ENCODE measurements at places on chromosomes 6 and 20. TPM values are rescaled to one million over a fixed set of nuclear protein-coding genes. Genes with fewer than 3 reads are reported as not detected.

- H3K4me3 ChIP-seq = no peak overlapping the region
- H3K4me1 ChIP-seq = no peaks in the 10 kb centered on the region
- no peak for DNase-seq
- H3K36me3 ChIP-seq = no peaks in the 10 kb centered on the region
- H3K27me3 ChIP-seq = peaks cover 13% of the 10 kb centered on the region
These were observed 68.8 kb downstream of the PFDN4 start for GRCh38 chr20:54276577-54277169.

GRCh38 chr20:44914924-44915323 is 5.1 kb downstream of the PABPC1L start:
- no peaks in the 10 kb centered on the region for H3K27me3 ChIP-seq
- no peak overlapping the region for H3K4me3 ChIP-seq
- peak; percentile 29 for DNase-seq
- H3K27ac ChIP-seq = peak overlapping the region; percentile 34
- H3K36me3 ChIP-seq = peaks cover 46% of the 10 kb centered on the region
- H3K4me1 ChIP-seq = peaks cover 28% of the 10 kb centered on the region

- H3K27ac ChIP-seq = peak overlapping the region; percentile 72
- peaks cover 79% of the 10 kb centered on the region for H3K36me3 ChIP-seq
- DNase-seq = no peak
- no peaks in the 10 kb centered on the region for H3K27me3 ChIP-seq
- H3K4me1 ChIP-seq = peaks cover 91% of the 10 kb centered on the region
- no peak overlapping the region for H3K4me3 ChIP-seq
These were observed 130.1 kb upstream of the NEDD9 start for GRCh38 chr6:11362564-11362963.

- no peak overlapping the region for H3K27ac ChIP-seq
- H3K36me3 ChIP-seq = no peaks in the 10 kb centered on the region
- no peak overlapping the region for H3K4me3 ChIP-seq
- DNase-seq = no peak
- no peaks in the 10 kb centered on the region for H3K4me1 ChIP-seq
These were observed 629.7 kb upstream of the IMPG1 start for GRCh38 chr6:76702187-76702586.

DNA sequence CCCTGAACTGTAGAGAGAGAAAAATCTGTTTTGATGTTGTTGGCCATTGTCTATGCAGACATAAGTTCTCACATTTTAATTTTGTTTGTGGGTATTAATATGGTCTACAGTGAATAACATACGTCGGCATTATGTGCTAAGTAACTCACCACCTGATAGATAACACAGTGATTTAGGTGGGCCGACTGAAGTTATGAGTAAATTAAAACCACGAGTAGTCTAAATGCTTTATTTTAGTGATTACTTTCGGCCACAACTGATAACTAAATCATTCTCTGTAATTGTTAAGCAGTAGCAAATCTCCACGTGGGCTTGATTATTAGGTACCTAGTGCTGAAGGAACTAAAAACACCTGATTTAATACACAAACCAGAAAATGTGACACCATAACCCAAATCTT is 1.1 kb downstream of the DOP1A start:
- H3K36me3 ChIP-seq = no peaks in the 10 kb centered on the region
- peak overlapping the region; percentile 86 for H3K27ac ChIP-seq
- H3K4me3 ChIP-seq = peak overlapping the region; percentile 90
- DNase-seq = no peak
- H3K27me3 ChIP-seq = no peaks in the 10 kb centered on the region

RARS2 gene
- total RNA-seq = 17.4 TPM

FGD2 gene
- 1.6 TPM for total RNA-seq

DNA sequence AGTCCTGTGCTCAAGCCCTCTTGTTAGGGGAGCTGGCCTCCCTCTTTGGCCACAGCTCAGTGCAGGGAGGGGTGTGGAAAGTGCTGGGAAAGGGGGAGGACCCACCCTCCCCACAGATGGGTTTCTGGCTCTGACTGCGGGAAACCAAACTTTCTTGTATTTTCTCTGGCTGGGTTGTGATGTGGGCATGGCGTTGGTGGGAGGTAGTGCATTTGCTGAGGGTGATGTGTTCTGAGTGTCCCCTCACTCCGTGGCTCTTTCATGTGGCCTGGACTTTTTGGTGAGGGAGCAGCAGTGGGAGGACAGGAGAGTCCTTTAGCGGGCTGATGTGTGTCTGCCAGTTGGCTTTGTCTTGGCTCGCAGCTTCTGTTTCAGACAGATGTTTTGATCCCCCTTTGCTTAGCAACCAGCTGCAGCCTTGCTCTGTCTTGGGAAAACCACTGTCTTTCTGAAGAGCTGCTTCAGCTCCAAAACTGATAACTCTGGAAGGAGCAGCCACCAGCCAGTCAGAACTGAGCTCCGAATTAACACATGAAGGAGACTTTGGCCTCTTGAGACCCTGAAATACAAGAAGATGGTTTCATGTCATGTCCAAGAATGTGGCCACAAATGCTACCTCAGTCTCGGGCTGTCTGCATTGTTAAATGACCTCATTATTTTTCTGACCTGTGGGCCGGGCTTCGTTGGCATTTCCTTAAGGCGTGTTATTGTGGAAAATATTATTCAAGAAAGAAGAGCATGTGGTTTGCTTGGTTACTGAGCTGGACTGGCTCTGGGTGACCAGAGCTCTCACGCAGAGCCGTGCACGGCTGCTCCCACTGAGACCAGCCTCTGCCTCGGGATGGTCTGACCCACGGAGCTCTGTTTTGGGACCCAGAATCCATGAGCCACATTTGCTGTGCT is 21.5 kb downstream of the SYNJ2 start:
- no peak overlapping the region for H3K4me3 ChIP-seq
- peak overlapping the region; percentile 64 for H3K27ac ChIP-seq
- H3K4me1 ChIP-seq = peaks cover 43% of the 10 kb centered on the region
- H3K27me3 ChIP-seq = no peaks in the 10 kb centered on the region

- no peak overlapping the region for H3K27ac ChIP-seq
- H3K4me1 ChIP-seq = no peaks in the 10 kb centered on the region
- H3K27me3 ChIP-seq = no peaks in the 10 kb centered on the region
- no peaks in the 10 kb centered on the region for H3K36me3 ChIP-seq
- no peak overlapping the region for H3K4me3 ChIP-seq
These were observed 327.7 kb upstream of the MANEA start for GRCh38 chr6:95249661-95250060.

DNA sequence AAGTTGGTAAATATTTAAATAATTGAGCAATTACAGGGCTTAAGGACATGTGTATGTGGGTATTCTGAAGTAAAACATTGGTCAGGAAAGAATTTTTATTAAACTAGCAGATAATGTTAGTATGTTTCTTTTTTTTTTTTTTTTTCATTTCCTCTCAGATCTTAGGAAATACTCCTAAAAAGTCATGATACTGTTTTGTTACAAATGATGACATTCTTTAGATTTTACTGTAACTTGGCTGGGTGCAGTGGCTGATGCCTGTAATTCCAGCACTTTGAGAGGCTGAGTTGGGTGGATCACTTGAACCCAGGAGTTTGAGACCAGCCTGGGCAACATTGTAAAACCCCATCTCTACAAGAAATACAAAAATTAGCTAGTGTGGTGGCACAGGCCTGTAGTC is 41.5 kb downstream of the CDC40 start:
- no peak for DNase-seq
- H3K4me3 ChIP-seq = no peak overlapping the region
- no peak overlapping the region for H3K27ac ChIP-seq
- H3K4me1 ChIP-seq = peaks cover 6% of the 10 kb centered on the region
- H3K27me3 ChIP-seq = no peaks in the 10 kb centered on the region

OXT gene
- not detected for total RNA-seq

DNA sequence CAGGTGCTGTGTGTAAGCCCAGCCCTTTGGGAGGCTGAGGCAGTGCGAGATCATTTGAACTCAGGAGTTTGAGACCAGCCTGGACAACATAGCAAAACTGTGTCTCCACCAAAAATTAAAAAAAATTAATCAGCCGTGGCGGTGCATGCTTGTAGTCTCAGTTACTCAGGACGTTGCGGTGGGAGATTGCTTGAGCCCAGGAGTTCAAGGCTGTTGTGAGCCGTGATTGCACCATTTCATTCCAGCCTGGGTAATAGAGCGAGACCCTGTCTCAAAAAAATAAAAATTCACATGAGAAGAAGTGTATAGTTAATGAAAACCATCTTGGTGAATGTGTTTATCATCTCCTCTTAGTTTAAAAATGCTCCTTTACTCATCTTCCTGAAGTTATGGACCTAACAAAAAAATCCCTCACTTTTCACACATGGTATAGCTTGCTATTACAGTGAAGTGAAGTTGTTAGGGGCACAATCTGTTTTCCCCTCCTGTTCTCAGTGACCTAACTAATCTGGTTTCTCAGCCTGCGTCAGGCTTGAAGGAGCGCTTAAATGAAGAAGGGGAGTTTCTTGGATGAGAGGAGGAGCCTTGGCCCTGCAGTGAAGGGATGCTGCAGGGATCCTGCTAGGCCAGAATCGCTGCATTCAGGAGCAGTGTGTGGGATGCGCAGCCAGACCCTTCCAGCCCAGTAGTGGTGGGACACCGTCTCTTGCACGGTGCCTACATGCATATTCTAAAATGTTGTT is 45.3 kb downstream of the JARID2 start:
- no peak for DNase-seq
- peaks cover 39% of the 10 kb centered on the region for H3K36me3 ChIP-seq
- H3K4me3 ChIP-seq = no peak overlapping the region
- H3K4me1 ChIP-seq = peaks cover 66% of the 10 kb centered on the region
- no peaks in the 10 kb centered on the region for H3K27me3 ChIP-seq
- H3K27ac ChIP-seq = peak overlapping the region; percentile 18

DNA sequence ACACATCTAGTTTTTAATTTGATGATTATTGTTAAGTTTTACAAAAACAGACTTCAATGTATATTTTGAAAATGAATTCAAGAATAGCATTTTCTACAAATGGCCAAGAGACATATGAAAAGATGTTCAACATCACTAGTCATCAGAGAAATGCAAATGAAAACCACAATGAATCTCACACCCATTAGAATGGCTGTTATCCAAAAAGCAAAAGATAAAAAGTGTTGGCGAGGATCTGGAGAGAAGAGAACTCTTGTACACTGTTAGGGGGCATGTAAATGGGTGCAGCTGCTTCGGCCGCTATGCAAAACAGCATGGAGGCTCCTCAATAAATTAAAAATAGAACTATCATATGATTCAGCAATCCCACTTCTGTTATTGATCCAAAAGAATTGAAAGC is 185.8 kb upstream of the CCN2 start:
- no peaks in the 10 kb centered on the region for H3K27me3 ChIP-seq
- no peak for DNase-seq
- H3K4me1 ChIP-seq = no peaks in the 10 kb centered on the region
- no peak overlapping the region for H3K4me3 ChIP-seq
- no peaks in the 10 kb centered on the region for H3K36me3 ChIP-seq

- no peaks in the 10 kb centered on the region for H3K27me3 ChIP-seq
- H3K27ac ChIP-seq = no peak overlapping the region
- H3K36me3 ChIP-seq = no peaks in the 10 kb centered on the region
- H3K4me1 ChIP-seq = no peaks in the 10 kb centered on the region
- DNase-seq = no peak
- no peak overlapping the region for H3K4me3 ChIP-seq
These were observed 158.9 kb upstream of the FUT9 start for GRCh38 chr6:95856876-95857364.

DNA sequence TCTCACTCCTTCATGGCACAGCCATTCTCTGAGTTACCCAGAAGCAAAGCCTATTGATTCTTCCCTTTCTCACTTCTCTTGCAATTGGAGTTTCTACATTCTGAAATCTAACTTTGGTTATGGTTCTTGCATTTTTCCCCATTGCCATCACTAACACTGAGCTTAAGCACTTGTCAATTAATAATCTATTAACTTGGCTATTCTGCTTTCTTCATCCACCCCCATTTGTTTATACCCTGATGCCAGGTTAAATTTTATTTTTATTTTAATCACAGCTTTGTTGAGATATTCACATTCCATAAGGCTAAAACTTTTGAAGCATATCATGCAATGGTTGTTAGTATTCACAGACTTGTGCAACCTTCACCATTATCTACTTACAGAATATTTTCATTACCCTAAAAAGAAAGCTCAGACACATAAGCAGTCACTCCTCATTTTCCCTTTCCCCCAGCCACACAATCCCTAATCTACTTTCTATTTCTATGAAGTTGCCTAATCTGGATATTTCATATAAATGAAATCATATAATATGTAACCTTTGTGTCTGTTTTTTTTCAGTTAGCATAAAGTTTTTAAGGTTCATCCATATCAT is 222.3 kb downstream of the UBE3D start:
- no peaks in the 10 kb centered on the region for H3K27me3 ChIP-seq
- DNase-seq = no peak
- H3K4me1 ChIP-seq = no peaks in the 10 kb centered on the region
- no peak overlapping the region for H3K27ac ChIP-seq
- no peaks in the 10 kb centered on the region for H3K36me3 ChIP-seq
- H3K4me3 ChIP-seq = no peak overlapping the region

WFDC12 gene
- not detected for total RNA-seq

DNA sequence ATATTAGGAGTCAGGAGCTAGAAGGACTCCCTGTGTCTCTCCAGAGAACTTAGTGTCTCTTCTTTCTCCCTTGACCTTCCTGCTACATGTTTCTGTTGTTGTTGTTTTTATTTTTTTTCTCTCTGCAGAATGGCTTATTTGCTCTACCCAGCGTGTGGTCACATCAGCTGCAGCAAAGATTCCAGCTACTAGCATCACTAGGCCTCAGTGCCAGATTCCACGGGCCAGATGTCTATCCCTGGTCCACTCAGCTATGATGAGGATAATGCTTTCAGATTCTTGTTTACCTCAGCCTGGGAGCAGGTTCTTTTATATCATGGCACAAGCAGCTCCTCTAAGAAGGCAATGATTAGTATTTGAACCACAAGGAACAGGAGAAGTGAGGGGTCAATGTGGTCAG is 110.0 kb downstream of the PLCB1 start:
- no peaks in the 10 kb centered on the region for H3K36me3 ChIP-seq
- H3K27me3 ChIP-seq = no peaks in the 10 kb centered on the region
- H3K27ac ChIP-seq = no peak overlapping the region
- no peak overlapping the region for H3K4me3 ChIP-seq
- DNase-seq = no peak

DNA sequence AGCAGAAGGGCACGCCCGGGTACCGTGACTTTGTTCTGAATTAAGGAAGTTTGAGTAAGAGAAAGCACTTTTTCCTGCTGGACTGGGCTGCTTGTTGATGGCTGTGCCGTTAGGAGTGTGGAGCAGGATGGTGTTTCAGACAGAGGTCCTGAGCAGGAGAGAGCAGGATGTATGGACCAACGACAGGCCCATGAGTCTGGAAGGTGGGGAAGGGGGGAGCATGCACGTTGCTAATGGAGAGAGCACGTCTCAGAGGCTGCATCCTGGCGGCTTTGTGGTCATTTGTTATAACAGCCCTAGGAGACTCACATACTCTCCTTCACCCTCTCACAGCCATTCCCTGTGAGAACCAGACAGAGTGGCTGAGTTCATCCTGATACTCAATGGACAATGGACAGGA is 56.8 kb downstream of the PHACTR3 start:
- peaks cover 1% of the 10 kb centered on the region for H3K36me3 ChIP-seq
- no peak for DNase-seq
- H3K27me3 ChIP-seq = peaks cover 9% of the 10 kb centered on the region
- H3K4me3 ChIP-seq = no peak overlapping the region
- H3K4me1 ChIP-seq = no peaks in the 10 kb centered on the region
- no peak overlapping the region for H3K27ac ChIP-seq

GRCh38 chr6:4100655-4101054 is 21.7 kb upstream of the FAM217A start:
- H3K4me3 ChIP-seq = no peak overlapping the region
- H3K4me1 ChIP-seq = no peaks in the 10 kb centered on the region
- H3K27me3 ChIP-seq = no peaks in the 10 kb centered on the region
- DNase-seq = no peak

TRIM10 gene
- not detected for total RNA-seq

- H3K27me3 ChIP-seq = peaks cover 58% of the 10 kb centered on the region
- no peak overlapping the region for H3K4me3 ChIP-seq
- no peak for DNase-seq
- H3K4me1 ChIP-seq = peaks cover 5% of the 10 kb centered on the region
- peaks cover 3% of the 10 kb centered on the region for H3K36me3 ChIP-seq
These were observed 13.8 kb downstream of the TFAP2A start for GRCh38 chr6:10401004-10401536.

HLA-DQA1 gene
- total RNA-seq = 3.4 TPM
